ENCODE measurements at places on chromosomes 7 and 10. TPM values are rescaled to one million over a fixed set of nuclear protein-coding genes. Genes with fewer than 3 reads are reported as not detected.

The ELOVL3 gene
- polyA plus RNA-seq: 0.94 TPM

The SH2D4B gene
- 0.10 TPM for polyA plus RNA-seq

The PCGF5 gene
- 15.6 TPM for polyA plus RNA-seq

The GRID2IP gene
- polyA plus RNA-seq: 0.18 TPM

The GPER1 gene
- polyA plus RNA-seq: 14.2 TPM

The GJC3 gene
- 0.70 TPM for polyA plus RNA-seq

The ERVW-1 gene
- 1.8 TPM for polyA plus RNA-seq

The NRAP gene
- 15.3 TPM for polyA plus RNA-seq

The TYW1 gene
- polyA plus RNA-seq: 15.5 TPM

The ZNF12 gene
- 16.2 TPM for polyA plus RNA-seq

The ANXA8 gene
- not detected for polyA plus RNA-seq

The KEL gene
- polyA plus RNA-seq: 1.1 TPM

The PODXL gene
- polyA plus RNA-seq: 91.8 TPM

The CTTNBP2 gene
- polyA plus RNA-seq: 1.5 TPM

The ATOH7 gene
- 0.22 TPM for polyA plus RNA-seq

The PCBD1 gene
- polyA plus RNA-seq: 75.7 TPM
